ENCODE measurements at places on chromosomes 11 and 22.

GRCh38 chr11:117282956-117283355 lies 8.2 kb upstream of the BACE1-AS start:
- no peak for DNase-seq

GRCh38 chr22:39995393-39996252 lies 869 bp downstream of the FAM83F start:
- no peak for DNase-seq

DNA sequence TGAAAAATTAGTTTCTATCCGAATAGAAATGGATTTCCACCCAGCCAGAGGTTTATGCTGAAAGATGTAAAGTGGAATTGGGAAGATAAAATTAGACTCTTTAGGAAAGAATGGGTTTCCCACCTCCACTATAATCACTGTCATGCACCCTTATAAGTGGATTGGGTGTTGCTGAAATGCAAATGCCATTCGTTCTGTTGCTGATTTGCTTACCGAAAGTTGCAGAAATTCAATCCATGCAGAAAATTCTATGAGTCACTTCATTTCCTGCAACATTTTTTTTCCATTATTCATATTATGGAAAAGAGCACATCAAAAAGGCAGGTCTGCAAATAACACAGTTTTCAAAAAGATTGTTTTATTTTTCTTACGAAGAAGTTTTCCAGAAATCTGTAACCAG lies 65.6 kb downstream of the LDLRAD3 start:
- DNase-seq = no peak

GRCh38 chr22:40028098-40028425 lies 33.3 kb downstream of the FAM83F start:
- no peak for DNase-seq

- no peak for DNase-seq
These were observed 9.9 kb downstream of the P2RY6 start for GRCh38 chr11:73281796-73282660.

- no peak for DNase-seq
These were observed 26.4 kb upstream of the ARHGAP20 start for GRCh38 chr11:110738641-110739040.

- DNase-seq = no peak
These were observed 54.4 kb upstream of the JAM3 start for GRCh38 chr11:134014511-134014910.

DNA sequence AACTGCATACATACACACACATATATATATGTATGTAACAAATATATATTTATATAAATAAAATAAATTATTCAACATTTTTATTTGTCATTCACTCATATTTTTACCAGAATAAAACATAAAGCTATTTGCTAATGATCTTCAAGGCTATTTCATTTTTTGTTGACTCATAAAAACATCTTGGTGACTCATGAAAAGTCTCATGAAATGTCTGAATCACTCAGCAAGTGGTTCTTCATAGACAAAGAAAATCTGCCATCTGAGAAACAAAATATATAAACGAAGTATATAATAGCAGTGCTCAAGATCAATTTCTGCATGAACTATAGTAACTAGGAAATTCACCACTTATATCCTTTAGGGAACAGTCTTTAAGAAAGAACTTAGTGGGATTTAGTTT lies 764.8 kb upstream of the FAT3 start:
- DNase-seq = no peak

DNA sequence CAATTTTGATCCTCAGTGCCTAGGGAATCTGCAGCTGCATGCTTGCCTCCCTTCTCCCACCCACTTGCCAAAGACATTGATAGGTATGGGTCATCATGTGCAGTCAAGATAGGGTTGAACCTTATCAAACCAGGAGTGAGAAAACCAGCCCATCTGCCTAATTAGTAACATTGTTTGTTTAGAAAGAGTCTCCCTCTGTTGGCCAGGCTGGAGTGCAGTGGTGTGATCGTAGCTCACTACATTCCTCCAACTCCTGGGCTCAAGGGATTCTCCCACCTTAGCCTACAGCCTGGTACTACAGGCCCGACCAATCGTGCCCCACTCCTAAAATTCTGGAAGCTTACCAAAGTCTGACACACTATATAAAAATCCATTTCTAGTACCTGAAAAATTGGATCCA lies 4.6 kb downstream of the C11orf71 start:
- no peak for DNase-seq
